Activated naive CD4-positive, alpha-beta T cell treated with anti-CD3 and anti-CD28 coated beads for 36 hours (primary cell): ENCODE measurements at places on chromosomes 11 and 22. TPM values are rescaled to one million over a fixed set of nuclear protein-coding genes. Genes with fewer than 3 reads are reported as not detected.

The OR4C6 gene
- total RNA-seq = not detected

DNA sequence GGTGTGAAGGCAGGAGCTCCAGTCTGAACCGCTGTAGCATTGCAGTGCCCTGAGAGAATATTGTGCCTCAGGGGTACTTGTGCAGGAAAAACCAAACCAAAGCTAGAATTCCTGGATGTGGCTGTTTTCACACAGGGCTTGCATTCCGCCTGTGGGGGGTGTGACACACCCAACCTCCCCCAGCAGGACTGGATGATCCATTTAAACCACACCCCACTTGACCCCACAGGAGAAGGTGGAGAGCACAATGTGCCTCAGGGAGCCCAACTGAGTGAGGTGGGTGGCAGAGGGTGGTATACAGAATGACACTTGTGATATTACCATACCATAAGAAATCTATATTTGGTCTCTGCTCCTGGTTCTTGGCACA, 66.9 kb upstream of the SLC22A12 start:
- H3K4me3 ChIP-seq = no peak overlapping the region
- DNase-seq = no peak
- H3K27me3 ChIP-seq = peaks cover 17% of the 10 kb centered on the region

- H3K27ac ChIP-seq = no peak overlapping the region
- H3K27me3 ChIP-seq = peaks cover 60% of the 10 kb centered on the region
- H3K36me3 ChIP-seq = no peaks in the 10 kb centered on the region
These were observed 1.1 kb downstream of the FAT3 start for GRCh38 chr11:92225568-92226330.

GRCh38 chr11:102831489-102832440, 11.6 kb downstream of the MMP3 start:
- no peak overlapping the region for H3K27ac ChIP-seq
- peak; percentile 54 for DNase-seq
- H3K4me3 ChIP-seq = peak overlapping the region; percentile 19
- H3K27me3 ChIP-seq = peaks cover 26% of the 10 kb centered on the region
- no peaks in the 10 kb centered on the region for H3K36me3 ChIP-seq

GRCh38 chr11:97772705-97773104, 1248.0 kb upstream of the CNTN5 start:
- no peak for DNase-seq
- no peaks in the 10 kb centered on the region for H3K36me3 ChIP-seq
- H3K4me3 ChIP-seq = no peak overlapping the region
- H3K27ac ChIP-seq = no peak overlapping the region
- no peaks in the 10 kb centered on the region for H3K4me1 ChIP-seq

DNA sequence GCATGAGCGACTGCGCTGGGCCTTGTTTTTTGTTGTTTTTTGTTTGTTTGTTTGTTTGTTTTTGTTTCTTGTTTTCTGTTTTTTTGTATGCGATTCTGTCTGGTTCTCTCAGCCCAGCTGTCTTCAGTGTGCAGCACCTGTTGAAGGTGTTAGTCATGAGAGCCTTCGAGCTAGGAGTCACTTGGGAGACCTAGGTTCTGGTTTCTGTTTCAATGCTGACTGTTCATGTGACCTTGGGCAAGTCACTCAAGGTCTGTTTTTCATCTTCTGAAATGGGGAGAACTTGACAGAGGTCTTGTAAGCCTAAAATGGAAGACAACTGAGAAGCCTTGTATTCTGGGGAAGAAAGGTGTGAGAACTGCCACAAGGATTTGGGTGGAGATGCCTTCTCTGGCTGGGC, 1.8 kb downstream of the DCPS start:
- peaks cover 19% of the 10 kb centered on the region for H3K36me3 ChIP-seq
- peak overlapping the region; percentile 62 for H3K4me3 ChIP-seq
- H3K4me1 ChIP-seq = peaks cover 35% of the 10 kb centered on the region
- H3K27me3 ChIP-seq = no peaks in the 10 kb centered on the region
- peak overlapping the region; percentile 9 for H3K27ac ChIP-seq
